C1 segment of cervical spinal cord (tissue), 14 donors: ENCODE measurements at places on chromosomes 2 and 18.

DNA sequence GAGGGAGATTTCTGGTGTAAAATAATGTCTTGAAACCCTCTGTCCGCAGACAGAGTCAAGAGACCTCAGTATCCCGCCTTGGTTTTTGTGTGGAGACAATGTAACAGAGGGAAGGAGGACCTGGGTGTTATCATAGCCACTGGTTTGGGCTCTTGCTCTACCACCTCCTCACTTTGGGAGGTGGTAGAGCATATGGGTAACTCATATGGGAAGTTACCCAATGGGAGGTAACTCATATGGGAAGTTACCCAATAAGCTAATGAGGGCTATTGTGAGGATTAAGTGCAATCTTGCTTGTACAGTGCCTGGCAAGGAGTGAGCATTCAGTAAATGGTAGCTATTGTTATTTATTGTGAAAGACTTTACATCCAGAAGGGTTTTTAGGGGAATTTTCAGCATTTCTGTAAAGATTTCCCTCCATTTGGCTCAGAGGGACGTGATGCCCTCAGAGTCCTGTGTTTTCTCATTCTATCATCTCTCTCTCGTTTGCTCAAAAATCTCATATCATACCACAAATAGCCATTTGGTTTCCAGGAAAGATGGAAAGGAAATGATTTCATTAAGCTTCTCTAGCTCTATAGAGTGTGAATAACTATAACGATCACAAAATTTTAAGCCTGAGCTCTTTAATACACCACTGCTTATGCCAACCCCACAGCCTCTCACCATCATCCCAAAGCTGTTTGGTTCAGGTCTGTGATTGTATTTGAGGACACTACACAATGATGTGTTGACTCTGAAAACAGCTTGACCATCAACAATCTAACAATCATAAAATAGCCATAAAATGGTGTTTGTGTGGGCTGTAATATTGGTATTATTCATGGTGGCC lies 307.7 kb downstream of the STK39 start:
- no peak for DNase-seq

GRCh38 chr2:25688236-25688635 lies 14.9 kb upstream of the DTNB start:
- DNase-seq = no peak

GRCh38 chr2:172050479-172051125 lies 34.7 kb upstream of the DLX1 start:
- DNase-seq = no peak

- no peak for DNase-seq
Observed at GRCh38 chr2:207914716-207915115, 110.6 kb downstream of the PLEKHM3 start.

GRCh38 chr2:179555691-179556283 lies 291.2 kb upstream of the SESTD1 start:
- no peak for DNase-seq

DNA sequence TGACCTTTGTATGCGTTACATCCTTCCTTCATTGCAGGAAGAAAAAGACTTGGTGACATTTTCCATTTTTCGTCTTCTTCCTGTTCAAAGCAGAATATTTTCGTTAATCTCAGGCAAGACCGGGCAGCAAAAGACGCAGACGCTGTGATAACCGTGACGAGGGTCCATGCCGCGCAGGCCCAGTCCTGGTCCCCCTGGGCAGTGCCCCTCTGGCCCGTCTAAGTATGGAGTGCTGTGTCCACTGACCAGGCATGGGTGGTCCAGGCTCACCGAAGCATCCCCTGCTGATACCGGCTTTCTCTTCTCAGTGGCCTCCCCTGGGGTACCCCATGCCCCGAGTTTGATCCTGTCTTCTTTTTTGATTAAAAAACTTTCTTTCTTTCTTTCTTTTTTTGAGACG lies 135.2 kb upstream of the ASB18 start:
- DNase-seq = no peak

GRCh38 chr2:126653761-126654160 lies 2.2 kb upstream of the GYPC start:
- no peak for DNase-seq

- no peak for DNase-seq
Observed at GRCh38 chr2:26870585-26871095, 22.7 kb downstream of the DPYSL5 start.

- no peak for DNase-seq
Observed at GRCh38 chr2:172472446-172473033, 45.2 kb downstream of the ITGA6 start.
